ENCODE measurements at places on chromosomes 2 and 18.

DNA sequence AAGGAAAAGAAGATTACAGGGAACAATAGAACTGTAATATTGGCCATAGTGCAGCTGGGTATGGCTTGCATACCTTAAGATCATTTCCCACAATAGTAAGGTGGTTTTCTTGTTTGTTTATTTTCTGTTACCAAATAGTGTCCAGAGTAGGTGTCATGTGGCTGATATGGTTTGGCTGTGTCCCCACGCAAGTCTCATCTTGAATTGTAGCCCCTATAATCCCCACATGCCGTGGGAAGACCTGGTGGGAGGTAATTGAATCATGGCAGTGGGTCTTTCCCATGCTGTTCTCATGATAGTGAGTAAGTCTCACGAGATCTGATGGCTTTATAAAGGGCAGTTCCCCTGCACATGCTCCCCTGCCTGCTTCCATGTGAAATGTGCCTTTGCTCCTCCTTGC is 190.1 kb downstream of the ICOS start:
- DNase-seq, result no peak

DNA sequence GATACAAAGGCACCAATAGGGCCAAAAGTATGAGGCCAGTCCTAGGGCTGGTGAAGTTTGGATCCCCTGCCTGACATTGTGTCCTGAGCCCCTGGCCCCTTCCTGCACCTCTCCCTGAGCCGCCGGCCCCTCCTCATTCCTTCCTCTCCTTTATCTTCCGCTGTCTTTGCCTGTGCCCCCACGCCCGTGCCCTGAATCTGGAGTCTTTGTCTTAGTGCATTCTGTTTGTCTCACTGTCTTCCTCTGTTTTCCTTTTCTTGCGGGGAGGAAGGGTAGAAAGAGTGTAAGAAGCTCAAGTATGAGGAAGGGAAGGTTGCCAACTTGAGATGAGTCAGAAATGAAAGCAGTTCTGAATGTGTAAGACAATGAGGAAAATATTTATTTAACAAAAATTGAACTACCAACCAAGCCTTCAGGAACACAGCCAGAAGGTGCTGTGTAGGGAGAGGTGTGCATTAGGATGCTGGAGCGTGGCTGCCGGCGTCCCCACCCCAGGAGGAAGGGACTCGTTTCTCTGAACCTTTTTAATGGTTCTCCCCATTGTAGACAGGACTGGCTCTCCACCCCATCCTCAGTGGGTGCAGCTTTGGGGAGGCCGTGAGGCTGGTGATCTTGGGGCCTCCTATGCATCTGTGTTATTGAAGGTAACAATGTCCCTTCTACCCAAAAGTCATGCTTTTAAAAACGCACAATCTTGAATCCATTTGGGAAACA is 133.1 kb downstream of the NEDD4L start:
- DNase-seq, result peak; percentile 35

GRCh38 chr2:152730591-152731333 is 12.3 kb downstream of the ARL6IP6 start:
- DNase-seq, result no peak

- no peak for DNase-seq
These were observed 30.0 kb downstream of the PMAIP1 start for GRCh38 chr18:59929621-59930295.

DNA sequence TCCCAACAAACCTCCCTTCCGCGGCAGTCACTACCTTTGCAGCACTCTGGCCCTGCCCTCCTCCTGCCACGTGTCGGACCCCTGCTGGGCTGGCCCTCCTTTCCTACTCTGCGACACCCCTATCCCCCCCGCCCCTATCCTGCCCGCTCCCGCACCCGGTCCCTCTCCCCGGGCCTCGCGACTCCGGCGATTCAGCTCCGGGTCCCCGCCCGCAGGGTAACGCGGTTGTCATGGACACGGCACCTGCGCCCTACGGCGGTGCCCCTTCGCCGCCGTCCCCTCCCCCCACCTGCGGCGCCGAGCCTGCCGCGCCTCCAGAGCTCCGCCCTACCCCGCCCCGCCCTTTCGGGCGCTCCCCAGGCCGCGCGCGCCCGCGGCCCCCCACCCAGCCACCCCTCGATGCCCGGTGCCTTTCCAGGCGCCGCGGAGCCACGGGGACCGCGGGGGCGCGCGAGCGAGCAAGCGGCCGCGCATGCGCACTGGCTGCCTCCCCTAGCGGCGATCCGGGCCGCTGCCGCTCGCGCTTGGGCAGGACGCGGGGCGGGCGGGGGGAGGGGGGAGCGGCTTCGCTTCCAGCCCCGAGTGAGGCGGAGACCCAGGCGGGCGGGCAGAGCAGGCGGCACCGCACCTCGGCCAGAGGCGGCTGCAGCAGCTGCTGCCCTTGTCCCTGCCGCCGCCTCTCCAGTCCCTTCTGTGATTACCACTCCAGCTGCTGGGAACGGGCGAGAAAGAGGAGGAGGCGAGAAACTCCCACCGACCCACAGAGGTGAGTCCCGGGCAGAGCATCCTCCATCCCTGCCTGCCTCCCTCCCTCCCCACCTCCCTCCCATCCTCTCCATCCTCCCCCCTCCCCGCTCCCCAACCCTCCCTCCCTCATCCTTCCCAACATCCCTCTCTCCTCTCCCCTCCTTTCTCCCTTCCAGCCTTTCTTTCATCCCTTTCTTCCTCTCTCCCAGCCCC is at the start of gene CTNNA2:
TSS of gene CTNNA2 (plus strand) at position 610 of the 960 bp plus-strand sequence.
- DNase-seq, result peak; percentile 91

DNA sequence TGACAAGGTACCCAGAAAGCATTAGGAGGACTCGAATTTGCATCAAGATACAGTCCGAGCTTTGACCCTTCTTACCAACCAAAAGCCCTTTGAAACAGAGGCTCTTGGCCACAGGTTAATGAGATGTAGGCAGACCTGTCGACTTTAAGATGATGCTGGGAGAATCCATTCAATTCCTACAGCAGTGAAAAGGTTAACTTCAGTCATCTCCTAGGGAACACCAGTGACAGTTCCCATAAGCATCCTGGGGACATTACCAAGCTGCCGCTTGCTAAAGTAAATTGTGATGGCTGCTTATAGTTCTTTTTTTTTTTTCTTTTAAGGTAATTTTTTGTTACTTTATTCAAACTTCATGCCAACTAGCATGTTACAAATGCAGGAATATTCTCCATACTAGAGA is 379.3 kb downstream of the SOX11 start:
- DNase-seq, result peak; percentile 55

DNA sequence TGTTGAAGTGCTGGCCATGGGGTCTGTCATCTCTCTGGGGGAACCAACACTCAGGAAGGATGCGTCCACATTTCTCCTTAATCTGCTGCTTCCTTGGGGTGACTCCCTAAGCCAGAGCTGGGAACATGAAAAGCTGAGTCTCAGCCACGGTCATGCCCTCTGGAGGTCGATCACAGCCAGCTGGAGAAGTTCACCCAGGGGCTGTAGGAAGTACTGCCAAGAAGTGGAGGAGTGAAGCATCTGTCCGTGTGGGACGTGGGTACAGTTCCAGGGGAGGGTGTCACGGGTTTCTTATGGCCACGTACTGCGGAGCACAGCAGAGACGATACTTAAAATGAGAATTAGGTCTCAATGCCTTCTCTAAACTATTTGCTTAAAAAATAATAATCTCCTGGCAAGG is 42.4 kb upstream of the IGFBP2 start:
- DNase-seq, result no peak

DNA sequence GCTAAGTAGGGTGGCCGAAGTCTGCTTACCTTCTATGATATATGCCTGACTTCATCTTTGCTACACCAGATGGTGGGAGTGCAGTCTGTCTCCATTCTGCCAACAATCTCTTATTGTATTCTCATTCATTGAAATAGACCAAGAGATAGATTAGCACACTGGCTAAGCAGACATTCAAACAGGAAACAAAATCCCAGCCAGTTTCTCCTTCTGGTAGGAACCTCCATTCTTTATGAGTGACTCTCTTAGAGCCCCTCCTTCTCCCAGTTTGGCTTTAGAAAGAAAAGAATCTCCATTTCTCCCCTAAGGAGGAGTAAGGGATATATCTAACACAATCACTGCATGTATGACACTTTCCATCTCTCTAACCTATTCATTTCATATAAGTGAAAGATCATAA is 118.9 kb upstream of the COL5A2 start:
- DNase-seq, result no peak

DNA sequence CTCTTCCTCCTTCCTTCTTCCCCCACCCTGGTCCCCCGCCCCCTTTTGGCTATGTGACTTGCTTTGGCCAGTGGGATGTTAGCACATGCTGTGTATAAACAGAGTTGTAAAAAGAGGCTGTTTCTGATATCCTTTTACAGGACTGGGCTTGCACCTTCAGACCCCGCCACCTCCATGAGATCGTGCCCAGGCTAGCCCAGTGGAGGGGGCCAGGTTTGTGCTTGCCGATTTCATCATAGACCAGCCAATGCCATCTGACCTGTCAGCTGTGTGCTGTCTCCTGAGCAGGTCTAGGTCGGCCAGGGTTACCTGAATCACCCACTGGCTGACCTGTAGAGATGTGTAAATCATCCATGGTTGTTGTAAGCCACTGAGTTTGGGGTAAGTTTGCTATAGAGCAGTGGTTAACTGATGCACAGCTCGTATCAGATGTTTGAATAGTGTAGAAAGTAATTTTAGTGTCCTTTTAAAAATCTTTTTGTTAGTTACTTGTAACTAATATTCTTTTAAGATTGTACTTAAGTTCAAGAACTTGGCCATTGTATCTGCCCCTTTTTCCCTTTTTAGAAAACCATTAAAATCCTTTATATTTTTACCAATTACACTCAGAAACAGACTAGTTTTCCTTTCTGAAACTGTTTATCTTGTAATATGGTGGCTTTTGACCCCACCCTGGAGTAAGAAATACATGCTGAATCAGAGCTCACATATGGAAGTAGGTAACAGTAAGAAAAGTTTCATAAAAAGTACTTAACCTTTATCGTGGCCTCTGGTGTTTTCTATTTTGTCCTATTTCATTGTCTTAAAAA is 122.0 kb upstream of the MGAT5 start:
- no peak for DNase-seq

- DNase-seq, result no peak
These were observed 21.9 kb upstream of the RMP24 start for GRCh38 chr18:35950628-35950982.

DNA sequence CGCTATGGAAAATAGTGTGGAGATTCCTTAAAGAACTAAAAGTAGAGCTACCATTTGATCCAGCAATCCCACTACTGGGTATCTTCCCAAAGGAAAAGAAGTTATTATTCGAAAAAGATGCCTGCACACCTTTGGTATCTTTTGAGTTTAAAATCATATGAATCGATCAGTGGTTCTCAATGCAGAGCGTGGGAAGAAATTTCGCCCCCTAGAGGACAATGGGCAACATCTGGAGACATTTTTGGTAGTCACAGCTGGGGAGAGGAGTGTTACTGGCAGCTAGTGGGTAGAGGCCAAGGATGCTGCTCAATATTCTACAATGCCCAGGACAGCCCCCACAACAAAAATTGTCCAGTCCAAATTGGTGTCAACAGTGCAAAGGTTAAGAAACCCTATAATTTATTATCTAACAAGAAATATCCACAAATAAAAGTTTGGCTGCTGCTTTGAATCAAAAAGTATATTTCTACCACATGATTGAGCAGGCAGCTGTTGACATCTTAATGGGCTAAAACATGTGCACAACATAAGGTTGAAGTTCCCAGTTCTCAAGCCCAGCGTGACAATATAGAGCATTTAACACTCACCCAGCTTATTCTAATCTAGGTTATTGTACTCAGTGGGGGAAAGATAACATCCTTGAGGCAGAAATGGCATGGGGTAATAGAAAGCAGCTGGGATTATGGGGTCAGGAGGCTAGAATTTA is 425.7 kb downstream of the LRATD1 start:
- no peak for DNase-seq

DNA sequence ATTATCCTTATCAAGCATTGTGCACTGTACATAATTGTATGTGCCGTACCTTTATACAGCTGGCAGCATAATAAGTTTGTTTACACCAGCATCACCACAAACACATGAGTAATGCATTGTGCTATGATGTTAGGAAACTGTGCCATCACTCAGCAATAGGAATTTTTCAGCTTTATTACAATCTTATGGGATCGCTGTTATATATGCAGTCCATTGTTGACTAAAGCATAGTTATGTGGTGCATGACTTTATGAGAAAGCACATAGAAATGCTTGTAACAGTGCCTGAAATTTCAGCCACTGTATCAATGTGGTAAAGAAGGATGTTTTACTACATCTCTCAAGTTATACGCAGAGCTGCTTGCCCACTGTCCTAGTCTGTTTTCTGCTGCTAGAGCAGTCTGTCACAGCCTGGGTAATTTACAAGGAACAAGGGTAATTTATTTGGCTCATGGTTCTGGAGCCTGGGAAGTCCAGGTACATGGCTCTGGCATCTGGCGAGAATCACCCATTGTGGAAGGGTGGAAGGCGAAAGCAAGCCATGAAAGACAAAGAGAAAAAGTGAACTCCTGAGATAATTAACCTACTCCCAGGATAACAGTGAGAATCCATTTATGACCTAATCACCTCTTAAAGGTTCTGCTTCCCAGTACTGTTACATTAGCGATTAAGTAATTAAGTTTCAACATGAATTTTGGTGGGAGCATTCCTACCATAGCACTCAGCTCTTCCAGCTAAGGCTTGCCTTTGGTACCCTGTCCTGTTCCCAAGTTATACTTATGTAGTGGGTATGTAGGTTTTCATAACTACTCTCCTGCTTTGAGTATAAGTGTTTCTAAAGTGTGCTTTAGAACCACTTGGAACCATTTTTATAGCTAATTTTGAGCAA is 4.6 kb downstream of the MAP3K20 start:
- DNase-seq, result no peak

DNA sequence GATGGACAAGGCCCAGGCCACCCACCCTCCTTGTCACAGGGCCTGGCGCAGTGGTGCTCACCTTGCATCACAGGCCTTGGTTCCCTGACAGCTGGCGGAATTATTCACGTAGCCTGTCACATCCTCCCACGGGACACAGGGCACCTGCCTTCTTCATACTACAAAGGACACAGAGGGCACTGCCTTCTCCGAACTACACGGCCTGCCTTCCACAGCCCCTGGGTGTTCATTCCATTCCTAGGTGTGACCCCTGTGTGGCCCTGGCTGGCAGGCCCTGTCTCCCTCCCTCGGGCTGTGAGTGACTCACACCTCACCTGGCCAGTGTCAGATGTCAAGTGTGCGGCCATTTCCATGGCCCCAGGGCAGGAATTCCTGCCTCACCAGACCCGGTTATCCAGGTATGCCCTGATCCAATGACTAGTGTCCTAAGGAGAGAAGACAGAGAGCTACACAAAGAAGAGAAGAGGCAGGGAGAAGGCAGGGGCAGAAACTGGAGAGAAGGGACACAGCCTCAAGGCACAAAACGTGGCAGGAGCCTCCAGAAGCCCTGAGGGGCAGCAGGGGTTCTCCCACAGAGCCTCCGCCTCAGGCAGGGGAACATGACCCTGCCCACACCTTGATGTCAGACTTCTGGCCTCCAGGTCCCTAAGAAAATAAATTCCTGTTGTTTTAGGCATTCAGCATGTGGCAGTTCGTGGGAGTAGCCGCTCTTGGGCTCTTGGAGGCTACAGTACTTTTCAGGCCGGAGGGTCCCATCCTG is 43.4 kb downstream of the MBP start:
- DNase-seq, result no peak

- DNase-seq, result no peak
These were observed 41.3 kb downstream of the BCL2L11 start for GRCh38 chr2:111161971-111162370.

All from retina (tissue), 1 donor.